ENCODE measurements at places on chromosomes 4 and X.
A peak's percentile ranks its signal among the peaks of the same experiment; 100 is the strongest.

DNA sequence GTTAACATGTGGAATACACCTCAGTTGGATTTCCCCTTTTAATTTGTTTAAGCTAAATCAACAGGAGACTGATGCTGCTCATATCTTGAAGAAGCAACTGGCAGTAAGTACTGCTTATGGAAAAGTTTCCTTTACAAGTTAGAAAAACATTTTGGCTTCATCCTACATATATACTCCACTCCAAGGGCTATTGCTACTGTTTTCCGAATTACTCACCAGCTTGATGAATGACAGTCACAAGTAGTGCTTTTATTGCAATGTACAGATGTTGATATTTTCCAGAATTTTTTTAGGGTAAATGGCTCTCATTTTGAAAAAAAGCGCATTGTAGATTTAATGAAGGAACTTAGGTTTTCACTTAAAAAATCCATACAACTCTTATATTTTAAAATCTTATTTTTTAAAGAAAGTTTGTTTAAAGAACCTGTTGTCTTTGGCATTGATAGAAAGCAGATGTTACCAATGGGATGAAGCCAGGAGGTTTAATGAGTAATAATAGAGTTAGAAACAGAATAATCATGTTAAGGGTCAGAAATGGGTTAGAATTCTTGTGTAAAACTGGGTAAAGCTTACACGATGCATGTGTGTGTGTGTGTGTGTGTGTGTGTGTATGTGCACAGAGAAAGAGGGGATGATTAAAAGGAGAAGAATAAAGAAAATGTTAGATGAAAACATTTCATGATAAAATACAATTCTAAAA, 272.9 kb downstream of the CFAP299 start:
- DNase-seq, result no peak

DNA sequence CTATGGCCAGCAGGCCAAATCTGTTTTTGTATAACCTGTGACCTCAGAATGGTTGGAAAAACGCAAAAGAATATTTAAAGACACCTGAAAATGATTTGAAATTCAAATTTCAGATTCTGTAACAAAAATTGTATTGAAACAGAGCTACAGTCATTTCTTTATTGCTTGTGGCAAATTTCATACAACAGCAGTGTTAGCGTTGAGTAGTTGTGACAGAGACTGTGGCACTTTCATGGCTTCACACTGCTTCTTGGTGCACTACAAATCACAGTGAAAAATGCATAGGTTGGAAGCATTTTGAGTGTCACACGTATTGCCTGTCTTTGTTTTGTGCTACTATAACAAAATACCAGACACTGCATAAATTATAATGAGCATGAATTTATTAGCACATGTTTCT, 12.2 kb upstream of the PARM1 start:
- no peak for DNase-seq

DNA sequence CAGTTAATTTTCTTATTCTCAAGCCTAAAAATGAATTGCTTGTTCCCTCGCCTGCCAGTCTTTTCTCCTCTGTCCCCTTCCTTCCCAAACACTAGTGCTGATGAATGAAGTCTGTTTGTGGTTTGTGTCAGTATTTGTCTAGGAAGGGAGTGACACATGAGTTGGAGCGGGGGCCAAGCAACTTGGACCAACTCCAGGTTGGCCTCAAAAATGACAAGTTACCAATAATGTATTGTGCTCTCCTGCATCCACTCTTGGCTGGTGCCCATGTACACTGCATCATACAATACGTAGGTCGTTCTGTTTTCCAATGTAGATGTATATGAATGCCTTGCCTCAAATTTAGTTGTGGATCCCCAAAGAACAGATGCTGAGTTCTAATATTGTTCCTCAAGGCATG, 223.0 kb upstream of the GPC4 start:
- DNase-seq, result no peak

- DNase-seq, result peak; percentile 59
Observed at GRCh38 chr4:150572704-150573504, 9.0 kb upstream of the MAB21L2 start.

GRCh38 chrX:112846187-112846586, 5.6 kb upstream of the AMOT start:
- no peak for DNase-seq

DNA sequence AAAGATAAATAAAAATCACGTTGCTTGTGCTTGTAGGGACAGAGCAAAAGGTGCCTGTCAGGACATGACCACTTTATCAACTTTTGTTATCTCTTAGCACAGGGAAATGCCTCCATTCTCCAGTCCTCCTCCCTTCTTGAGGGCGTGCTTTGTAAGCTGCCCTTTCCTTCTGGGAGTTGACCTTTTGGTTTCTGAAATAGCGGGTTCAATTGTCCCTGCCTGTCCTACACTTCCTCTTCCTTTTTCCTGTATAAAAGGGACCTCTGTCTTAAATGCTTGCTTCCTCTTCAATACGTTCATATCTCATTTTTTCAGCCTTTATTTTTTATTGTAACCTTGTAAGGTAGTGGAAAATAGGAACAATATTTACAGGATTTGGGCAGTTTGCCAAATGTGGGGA, 153.5 kb downstream of the SH3BGRL start:
- DNase-seq, result no peak

- DNase-seq, result no peak
Observed at GRCh38 chrX:41785685-41786084, 61.7 kb downstream of the GPR82 start.

DNA sequence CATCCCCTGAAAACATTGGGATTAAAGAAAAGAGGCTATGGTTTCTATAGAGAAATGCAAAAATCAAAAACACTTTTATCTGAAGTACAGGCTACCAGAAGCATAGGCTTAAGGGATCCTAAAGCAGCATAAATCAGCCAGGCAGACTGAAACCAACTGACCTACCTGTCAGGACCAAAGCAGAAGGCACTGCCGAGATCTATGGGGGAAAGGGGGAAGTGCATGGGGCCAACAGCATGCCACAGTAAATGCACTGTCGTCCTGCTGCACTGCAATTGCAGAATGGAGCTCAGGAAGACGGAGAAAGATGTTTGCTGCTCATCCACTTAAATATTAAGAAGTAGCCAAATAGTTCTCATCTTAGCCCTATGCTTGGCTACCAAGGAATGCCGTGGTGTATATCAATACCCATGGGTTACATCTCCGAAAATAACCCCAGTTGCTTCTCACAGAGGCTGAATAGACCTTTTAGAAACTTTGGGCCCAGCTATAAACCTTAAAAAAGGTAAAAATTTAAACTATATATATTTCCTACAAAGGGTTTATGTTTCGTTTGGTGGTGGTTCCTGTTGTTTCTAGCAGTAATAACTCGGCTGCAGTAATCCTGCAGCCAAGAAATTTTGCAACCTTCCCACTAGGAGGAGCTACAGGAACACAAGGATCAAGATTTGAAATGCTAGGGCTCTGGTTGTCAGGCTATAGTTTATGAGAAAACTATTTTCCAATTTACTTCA, 312.2 kb upstream of the DIAPH2 start:
- peak; percentile 61 for DNase-seq

- DNase-seq, result peak; percentile 42
Observed at GRCh38 chr4:128787509-128788311, 21.8 kb upstream of the JADE1 start.

DNA sequence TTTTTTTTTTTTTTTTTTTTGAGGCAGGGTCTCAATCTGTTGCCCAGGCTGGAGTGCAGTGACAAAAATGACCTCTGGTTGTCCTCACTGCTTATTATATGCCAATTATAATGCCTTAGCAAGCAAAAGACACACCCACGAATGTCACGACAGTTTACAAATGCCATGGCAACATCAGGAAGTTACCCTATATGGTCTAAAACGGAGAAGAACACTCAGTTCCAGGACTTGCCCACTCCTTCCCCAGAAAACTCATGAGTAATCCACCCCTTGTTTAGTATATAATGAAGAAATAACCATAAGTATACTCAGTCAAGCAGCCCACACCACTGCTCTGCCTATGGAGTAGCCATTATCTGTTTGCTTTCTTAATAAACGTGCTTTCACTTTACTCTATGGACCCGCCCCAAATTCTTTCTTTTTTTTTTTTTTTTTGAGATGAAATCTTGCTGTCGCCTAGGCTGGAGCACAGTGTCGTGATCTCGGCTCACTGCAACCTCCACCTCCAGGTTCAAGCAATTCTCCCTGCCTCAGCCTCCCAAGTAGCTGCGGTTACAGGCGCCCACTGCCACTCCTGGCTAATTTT, 106.2 kb downstream of the SMIM20 start:
- DNase-seq, result no peak

- DNase-seq, result no peak
Observed at GRCh38 chr4:174928575-174929253, 10.6 kb downstream of the ADAM29 start.

DNA sequence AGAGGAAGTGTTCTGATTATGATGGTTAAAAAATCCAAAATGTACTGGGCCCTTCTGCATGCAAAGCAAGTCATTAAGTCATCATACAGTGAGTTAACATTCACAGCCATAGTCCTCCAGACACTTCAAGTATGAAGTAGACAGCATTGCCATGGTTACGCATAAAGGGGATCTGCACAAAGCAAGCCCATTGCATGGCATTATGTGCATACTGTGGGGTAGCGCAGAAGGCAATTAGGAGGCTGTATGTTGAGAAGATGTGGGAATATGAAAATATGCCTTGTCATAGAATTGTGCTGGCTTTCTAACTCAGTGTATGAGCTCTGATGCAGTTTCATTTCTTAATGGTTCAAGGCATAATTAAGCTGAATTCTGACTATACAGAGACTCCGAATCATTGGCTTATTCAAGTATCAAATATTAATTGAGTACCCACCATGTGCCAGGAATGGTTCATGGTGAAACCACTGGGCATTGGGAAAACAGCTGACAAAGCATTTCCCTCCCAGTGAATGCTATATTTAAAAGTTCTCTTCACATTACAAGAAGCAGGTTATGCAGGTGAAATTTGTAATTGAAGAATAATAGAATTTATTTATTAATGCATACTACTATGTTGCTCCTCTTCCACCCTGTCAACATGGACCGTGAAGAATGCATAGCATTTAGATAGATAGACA, 588.9 kb downstream of the ZNF674 start:
- no peak for DNase-seq

DNA sequence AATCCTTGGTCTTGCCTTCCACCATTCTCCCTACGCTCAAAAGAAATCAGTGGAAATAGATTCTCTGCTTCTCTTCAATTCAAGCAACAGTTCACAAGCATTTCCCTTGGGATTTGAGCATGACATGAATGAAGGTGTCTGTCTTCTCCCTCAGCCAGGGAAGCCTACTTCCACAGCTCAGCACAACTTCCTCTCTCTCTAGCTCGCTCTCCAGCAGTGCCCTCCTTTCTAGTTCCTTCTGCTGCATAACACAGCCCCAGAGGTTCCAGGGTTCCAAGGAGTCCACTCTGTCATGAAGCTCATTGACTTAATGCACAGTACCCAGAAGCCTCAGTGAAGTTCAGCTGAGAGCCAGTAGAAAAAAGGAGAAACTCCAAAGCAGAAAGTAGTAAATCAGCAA, 81.3 kb downstream of the PLS3 start:
- DNase-seq, result peak; percentile 15

DNA sequence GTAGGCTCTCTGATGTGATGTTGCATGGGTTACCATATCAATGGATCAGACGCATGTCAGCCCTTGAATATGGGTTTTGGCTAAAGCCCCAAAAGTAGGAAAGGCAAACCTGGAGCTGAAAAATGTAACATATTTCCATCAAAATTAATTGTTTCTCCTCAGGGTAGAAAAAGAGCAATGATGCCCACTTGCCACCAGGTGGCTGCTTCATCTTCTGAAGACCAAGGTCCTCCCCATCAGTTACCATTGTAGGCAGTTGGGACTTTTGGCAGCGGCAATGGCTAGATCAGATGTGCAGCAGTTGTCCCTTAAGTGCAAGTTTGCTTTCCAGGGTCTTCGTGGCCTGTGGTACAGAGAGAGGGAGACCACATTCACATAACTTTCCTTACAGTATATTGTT, 118.2 kb downstream of the NAF1 start:
- no peak for DNase-seq

GRCh38 chrX:18966624-18967023, 17.3 kb downstream of the PHKA2 start:
- DNase-seq, result no peak

GRCh38 chr4:144547678-144548298, 98.2 kb upstream of the HHIP start:
- DNase-seq, result no peak

- no peak for DNase-seq
Observed at GRCh38 chr4:24573582-24573981, 10.8 kb downstream of the DHX15 start.

- DNase-seq, result no peak
Observed at GRCh38 chrX:120791013-120791643, 84.5 kb downstream of the CT47B1 start.

- no peak for DNase-seq
Observed at GRCh38 chrX:156001667-156002021, 4.1 kb downstream of the IL9R start.

DNA sequence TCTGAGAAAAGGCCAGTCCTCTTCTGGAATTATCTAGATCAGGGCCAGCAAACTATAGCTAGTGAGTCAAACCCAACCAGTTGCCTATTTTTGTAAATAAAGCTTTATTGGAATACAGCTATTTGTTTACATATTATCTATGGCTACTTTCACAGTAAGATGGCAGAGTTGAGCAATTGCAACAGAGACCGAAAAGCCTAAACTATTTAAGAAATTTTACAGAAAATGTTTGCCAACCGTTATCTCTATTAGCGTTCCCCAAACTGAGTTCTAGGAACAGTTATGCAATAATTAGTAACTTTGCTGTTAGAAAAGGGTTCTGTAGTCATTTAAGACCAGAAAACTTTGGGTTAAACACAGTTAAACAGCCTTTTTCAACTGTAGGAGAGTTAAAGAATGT, 10.5 kb downstream of the TEX13B start:
- no peak for DNase-seq

- DNase-seq, result peak; percentile 92
Observed at GRCh38 chr4:143514497-143514896, 995 bp downstream of the SMARCA5 start.

GRCh38 chr4:34709564-34709963, 1534.8 kb downstream of the ARAP2 start:
- no peak for DNase-seq

- DNase-seq, result no peak
Observed at GRCh38 chr4:26060286-26060685, 146.3 kb downstream of the SMIM20 start.

GRCh38 chr4:119124352-119124751, 11.3 kb upstream of the MYOZ2 start:
- no peak for DNase-seq

DNA sequence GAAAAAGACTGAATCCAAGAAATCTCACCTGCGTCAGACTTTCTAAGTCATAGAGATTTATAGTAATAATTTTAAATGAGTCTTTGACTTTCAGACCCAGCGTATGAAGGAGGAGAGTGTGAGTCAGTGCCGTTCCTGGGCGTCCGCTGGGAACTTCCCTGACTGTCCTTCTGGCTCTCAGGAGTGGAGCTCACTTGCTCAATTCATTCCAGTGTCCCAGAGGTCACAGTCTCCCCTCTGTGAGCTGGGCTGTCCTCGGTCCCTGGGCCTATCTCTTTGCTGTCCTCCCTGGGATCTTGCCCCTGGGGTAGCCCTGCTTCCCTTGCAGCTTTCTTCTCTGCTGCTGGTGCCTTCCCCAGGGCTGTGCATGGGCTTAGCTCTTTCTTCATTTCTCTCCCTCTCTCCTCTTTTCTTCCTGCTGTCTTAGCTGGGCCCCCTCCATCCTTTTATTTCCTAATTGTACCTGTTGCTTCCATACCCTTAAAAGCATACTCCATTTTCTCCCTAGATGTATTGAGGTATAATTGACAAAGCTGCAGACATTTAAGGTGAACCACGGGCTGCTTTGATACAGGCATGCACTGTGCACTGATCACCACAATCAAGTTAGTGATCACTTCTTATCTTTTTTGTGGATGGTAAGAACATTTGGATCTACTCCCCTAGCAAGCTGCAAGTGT, 11.6 kb downstream of the SORBS2 start:
- DNase-seq, result no peak
